ENCODE measurements at places on chromosomes 1 and 21.

DNA sequence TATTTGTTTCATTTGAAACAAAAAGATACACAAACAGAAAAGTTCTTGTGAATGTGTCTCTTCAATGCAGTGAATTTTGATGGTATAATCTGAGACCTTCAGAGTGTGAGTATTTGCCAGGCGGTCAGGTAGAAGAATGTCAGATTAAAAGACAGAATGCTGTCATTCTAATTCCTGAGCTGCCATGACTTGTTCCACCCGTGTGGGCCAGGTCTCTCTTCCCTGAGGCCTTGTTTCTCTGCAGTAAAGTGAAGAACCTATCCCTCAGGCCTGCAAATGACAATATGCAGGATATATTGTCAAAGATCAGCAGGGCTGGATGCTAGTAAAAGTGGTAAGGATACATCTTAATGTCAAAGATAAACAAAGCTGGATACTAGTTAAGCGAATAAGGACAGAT lies 111.4 kb downstream of the ZP4 start:
- DNase-seq: peak; percentile 25

DNA sequence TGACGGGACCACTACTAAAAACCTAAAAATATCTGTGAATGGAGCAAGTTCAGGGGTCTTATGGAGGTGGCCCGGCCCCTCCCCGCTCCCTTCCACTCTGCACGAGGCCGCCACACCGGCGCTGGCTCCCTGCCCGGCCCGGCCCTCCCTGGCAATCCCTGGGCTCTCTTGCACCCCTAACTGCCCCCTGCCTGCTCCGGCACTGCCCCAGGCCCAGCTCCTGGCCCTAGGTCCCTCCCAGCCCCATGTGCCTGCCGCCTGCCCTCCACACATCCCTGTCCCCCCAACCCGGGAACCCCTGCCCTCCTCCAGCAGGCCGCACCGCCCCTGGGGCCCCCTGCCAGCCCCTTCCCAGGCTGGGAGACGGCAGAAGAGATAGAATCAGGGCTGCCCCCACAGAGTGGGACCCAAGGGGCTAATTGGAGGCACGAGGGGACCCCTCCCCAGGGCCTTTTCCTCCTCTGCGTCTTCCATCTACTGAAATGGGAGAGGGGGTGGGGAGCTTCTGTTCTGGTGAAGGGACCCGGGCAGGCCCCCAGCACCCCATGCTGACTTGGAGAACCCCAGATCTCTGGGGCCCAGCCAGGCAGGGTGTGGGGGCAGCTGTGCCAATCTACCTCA lies 9.3 kb upstream of the CTRC start:
- no peak for DNase-seq

GRCh38 chr1:155062151-155062686 lies 1.3 kb upstream of the EFNA4 start:
- no peak for DNase-seq

- no peak for DNase-seq
These were observed 108.4 kb downstream of the ERG start for GRCh38 chr21:38389896-38390295.

GRCh38 chr1:247493106-247493505 lies 35.2 kb upstream of the OR2B11 start:
- DNase-seq: no peak

GRCh38 chr1:16101623-16102022 lies 28.2 kb upstream of the FAM131C start:
- DNase-seq: no peak

DNA sequence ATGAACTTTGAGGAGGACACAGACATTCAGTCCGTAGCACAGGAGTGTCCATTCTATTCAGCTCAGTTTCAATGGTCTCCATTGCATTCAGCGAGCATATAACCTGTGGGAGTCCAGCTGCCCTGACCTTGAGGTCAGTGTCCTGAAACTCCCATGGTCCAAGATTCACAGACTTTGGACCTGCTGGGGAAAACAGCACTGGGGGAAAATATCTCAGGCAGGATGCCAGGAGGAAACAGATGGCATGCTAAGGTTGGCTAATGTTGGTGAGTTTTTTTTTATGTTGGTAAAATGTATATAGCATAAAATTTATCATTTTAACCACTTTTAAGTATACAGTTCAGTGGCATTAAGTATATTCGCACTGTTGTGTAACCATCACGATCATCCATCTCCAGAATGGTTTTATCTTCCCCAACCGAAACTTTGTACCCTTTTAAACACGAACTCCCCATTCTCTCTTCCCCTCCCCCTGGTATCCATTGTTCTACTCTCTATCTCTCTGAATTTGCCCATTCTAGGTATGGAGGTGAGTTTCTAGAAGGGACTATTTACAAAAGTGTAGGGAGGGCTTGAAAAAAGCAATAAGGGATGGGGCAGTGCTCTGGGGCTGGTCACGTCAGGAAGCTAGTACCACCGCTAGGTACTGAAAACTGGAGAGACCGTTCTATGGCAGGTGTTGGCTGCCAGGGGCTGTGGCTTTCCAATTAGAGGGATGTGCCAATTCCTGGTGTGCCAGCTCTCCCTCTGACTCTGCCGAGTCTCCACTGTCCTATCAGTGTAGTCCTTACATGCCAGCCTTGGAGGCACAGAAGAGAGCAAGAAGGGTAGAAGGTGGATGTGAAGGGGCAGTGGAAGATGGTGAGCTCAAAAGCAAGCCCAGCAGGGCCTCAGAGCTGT lies 85.3 kb downstream of the FOXD2 start:
- no peak for DNase-seq

- peak; percentile 69 for DNase-seq
These were observed 26.4 kb upstream of the SUMO3 start for GRCh38 chr21:44844256-44844655.

- no peak for DNase-seq
These were observed 27.1 kb downstream of the PTPRF start for GRCh38 chr1:43557744-43558245.

- no peak for DNase-seq
These were observed 5.3 kb upstream of the SLC37A1 start for GRCh38 chr21:42508371-42508770.

DNA sequence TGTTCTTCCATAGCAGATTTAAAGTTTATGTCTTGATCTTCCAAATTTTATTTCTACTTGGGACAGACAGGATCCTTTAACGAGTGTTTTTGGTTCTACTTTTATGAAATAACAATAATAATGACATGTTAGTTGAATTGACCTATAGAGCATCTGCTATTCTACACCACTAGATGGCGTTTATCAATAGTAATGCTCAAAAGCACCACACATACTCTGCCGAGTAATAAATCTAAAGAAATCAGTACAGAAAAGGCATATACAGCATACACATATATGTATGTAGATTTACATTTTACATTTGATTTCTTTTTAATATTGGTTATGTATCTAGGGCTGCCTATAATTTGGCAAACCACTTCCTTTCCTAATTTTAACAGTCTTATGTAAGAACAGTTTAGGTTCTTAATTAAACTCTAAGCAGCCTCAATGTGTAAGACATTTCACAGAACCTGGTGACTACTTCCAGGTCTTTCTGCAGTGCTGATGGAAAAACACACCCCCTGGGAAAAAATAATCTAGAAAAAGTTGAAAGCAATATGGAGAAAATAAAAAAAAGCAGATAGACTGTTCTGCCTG lies 5.9 kb upstream of the SIPA1L2 start:
- DNase-seq: no peak

GRCh38 chr21:35469498-35469897 lies 420.4 kb upstream of the RUNX1 start:
- DNase-seq: no peak

GRCh38 chr1:64403331-64403730 lies 66.6 kb upstream of the CACHD1 start:
- no peak for DNase-seq

DNA sequence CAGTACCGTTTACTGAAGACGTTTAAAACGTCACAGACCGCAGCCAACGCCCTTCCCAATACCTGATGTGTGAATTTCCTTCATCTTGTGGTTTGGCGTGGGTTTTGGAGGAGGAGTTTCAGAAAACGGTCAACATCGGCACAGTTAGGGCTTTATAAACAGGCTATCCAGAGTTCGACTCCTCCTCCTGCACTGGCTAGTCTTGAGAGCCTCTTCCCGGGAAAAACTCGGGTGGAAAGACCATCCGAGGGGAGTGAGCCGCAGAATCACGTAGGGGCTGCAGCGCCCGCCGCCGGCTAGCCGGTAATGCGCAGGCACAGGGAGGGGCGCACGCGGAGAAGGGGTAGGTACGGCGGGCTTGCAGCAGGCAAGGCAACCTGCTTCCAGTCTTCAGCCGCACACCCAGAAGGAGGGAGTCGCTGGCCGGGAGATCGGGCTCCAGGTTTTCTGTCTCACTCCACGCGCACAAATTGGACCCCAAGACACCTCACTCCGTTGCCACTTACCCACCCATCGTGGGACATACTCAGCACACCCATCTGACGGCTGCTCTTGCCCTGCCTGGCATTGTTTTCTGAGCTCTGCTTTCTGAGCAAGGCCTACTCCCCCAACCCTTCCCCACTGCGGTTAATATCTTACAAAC lies 25.4 kb downstream of the SLC19A2 start:
- peak; percentile 58 for DNase-seq

GRCh38 chr21:42160111-42160721 lies 58.7 kb upstream of the ABCG1 start:
- no peak for DNase-seq

DNA sequence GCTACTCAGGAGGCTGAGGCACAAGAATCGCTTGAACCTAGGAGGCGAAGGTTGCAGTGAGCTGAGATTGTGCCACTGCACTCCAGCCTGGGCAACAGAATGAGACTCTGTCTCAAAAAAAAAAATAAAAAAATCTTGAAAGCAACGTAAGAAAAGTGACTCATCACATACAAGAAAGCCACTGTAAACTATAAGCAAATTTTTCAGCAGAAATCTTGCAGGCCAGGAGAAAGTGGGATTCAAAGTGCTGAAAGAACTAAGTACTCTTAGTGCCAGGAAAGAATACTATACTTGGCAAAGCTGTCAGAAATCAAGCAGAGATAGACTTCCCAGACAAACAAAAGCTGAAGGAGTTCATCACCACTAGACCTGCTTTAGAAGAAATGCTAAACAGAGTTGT lies 4.4 kb upstream of the HMGN1 start:
- DNase-seq: no peak

- DNase-seq: no peak
These were observed 17.7 kb downstream of the ZNF362 start for GRCh38 chr1:33273961-33274371.

- DNase-seq: no peak
These were observed 60.3 kb downstream of the ANGPTL1 start for GRCh38 chr1:178810585-178810984.

GRCh38 chr1:98874828-98875227 lies 129.8 kb downstream of the PLPPR5 start:
- DNase-seq: no peak

DNA sequence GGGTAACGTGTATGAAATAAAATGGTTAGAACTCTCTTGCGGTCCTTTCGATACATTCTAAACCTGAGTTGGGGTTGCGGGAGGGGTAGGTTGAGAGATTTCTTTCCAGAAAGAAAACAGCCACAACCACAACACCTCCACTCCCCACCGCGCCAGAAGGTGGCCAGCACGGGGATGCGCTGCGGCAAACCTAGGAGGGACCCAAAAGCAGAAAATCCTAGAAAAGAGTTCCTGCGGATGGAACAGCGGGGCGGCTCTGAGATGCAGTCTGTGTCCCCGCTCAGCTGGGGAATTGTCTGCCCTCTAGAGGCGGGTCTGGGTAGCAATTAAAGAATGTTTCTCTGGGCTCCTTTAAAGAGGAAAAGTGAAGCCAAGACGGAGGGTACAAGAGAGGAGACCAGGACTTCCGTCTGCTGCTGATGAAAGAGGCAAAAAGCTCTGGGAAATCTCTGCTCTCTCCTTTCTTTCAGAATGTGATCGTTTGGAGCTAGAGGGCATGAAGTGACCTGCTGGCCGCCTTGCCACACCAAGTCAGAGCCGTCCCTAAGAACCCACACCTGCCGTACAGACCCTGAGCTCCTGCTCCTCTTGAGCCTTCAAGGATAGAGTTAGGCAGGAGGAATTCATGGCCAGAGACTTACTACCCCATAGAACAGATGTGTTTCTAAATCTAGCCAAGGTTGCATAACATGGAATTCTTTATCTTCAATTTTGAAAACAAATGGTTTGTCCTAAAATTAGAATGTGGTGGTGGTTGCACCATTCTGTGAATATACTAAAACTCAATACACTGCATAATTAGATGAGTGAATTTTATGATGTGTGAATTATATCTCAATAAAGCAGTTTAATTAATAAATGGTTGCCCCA lies 46.5 kb upstream of the COA6 start:
- peak; percentile 82 for DNase-seq

- no peak for DNase-seq
These were observed 150.7 kb downstream of the TOMM20 start for GRCh38 chr1:234977875-234978396.

GRCh38 chr21:33053951-33054350 lies 16.0 kb upstream of the OLIG1 start:
- DNase-seq: no peak

DNA sequence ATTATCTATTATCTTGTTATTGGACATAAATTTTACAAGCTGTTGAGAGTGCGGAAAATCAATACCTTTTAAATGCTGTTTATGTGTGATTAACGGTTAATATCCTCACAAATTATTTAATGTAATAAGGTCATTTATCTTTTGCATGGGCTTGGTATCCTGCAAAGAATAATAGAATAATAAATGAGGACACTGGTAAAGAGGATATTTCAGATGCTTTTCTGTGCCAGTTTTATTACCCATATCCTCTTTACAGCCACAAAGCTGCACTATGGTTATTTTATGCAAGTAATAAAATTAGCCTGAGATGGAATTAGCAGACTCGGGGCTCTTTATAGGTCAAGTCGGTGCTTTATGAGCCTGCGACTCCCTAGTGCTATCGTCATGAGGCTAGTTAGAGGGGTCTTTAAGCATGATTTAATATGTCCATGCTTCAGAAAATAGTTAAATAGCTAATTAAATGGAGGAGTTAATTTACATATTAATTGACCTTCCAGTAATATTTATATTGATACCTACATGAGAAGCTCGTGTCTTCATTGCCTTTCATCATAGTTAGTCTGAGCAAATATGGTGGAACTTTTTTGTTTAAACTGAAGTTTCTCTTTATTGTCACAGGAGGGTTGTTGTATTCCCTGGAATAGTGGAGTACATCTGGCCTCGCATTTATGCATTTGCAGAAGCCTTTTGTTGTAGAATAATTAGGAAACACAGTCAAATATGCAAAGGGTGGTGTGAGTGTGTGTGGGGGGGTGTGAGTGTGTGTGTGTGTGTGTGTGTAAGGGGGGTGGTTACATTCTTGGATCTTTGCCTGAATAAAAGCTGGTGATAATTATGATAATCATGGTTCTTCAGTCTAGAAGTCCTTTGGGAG lies 120.3 kb downstream of the ATG4C start:
- no peak for DNase-seq

- DNase-seq: no peak
These were observed 279.5 kb downstream of the ZNF326 start for GRCh38 chr1:90274376-90274775.

GRCh38 chr1:154982341-154982740 lies 803 bp upstream of the FLAD1 start:
- peak; percentile 58 for DNase-seq

All from ELF-1 (cell line).